ENCODE measurements at places on chromosomes 5 and 9.

GRCh38 chr5:94545870-94546625 lies 72.4 kb downstream of the KIAA0825 start:
- DNase-seq, result no peak

DNA sequence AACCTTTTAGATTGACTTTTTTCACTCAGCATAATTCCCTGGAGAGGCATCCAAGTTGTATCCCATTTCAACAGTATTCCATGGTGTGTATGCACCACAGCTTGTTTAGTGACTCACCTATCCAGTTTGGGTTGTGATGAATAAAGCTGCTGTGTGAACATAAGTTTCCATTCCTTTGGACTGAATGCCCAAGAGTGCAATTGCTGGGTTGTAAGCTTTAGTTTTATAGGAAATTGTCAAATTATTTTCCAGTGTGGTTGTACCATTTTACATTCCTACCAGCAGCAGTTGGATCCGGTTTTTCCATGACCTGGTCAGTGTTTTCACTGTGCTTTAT lies 60.9 kb upstream of the TMED7 start:
- no peak for DNase-seq

DNA sequence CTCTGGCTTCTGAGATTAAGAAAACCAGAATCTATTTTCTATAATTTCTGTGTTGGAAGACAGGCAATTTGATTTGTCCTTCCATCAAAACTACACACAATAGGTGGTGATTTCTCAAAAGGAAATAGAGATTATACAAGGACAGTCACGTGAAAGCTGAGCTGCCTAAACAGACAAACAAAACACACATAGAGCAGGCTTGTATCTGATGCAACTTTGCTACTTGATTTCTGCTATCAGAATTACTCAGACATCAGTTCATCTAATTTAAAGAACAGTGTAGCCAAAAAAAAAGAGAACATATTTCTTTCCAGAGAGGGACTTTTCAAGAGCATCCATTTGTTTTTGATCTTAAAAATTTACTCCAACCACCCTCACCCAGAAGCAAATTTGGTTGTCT lies 2128.3 kb upstream of the C9orf72 start:
- no peak for DNase-seq

DNA sequence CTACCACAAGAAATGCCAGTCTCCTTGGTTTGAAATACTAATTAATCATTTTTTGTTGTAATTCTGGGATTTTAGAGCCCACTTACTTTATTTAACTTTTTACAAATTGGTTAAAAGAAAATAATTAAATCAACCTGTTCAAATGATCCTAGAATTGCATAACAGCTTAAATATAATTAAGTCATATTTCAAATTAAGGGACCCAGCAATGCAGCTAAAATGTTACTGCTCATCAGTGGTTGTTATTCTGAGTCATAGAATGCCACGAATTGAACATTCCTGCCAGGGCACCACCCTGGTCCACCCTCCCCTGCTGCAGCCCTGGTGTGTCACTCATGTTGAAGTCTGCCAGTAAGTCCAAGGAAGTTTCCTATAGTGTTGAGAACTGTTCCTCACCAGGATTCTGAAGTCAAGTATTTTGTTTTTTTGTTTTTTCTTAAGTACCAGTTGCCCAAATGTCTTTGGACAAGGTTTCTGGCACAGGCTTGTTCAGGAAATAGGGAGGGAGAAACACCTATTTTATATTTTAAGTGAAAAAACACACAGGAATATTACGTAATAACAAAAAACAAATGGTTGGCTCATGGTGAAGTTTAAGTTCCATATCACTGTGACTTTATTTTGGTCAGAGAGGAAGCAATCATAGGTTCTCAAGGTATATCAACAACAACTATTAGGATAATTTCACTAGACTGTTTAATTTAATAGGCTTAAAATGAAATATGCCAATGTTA lies 4.3 kb upstream of the ITGA1 start:
- DNase-seq, result no peak

GRCh38 chr5:133147411-133147810 lies 95.6 kb downstream of the HSPA4 start:
- DNase-seq, result no peak

DNA sequence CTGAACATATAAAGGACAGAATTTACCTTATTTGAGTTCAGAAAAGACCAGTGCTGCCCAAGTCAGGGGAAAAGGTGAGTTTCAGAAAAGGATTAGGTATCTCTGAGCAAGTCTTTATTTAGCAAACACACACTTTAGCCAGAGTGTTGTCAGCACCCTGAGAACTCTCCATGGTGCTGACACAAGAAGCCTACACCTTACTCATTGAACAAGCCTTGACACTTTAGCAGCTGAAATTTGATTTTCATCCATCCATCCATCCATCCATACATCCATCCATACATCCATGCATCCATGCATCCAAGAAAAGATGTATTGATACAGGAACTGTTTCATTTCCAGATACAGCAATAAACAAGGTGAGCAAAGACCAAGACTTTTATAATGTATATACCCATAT lies 311.2 kb downstream of the TRIM32 start:
- DNase-seq, result no peak

DNA sequence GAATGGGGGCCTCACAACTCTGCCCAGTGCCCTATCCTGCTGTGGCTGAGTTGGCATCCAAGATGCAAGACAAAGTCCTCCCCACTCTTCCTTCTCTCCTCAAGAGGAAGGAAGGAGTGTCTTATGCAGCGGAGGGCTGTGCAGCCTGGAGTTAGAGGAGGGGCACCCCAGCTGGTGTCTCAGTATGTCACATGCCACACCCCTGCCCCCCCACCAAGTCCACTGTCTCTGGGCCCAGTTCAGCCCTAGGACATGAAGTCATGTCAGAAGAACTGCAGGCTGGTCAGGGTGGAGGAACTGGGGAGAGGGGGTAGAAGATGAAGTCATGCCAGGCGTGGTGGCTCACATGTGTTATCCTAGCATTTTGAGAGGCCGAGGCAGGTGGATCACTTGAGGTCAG lies 28.0 kb upstream of the SLC28A3 start:
- DNase-seq, result no peak

GRCh38 chr9:36280989-36281388 lies 22.7 kb upstream of the GNE start:
- no peak for DNase-seq

GRCh38 chr9:38038307-38039089 lies 30.5 kb downstream of the SHB start:
- DNase-seq, result no peak

DNA sequence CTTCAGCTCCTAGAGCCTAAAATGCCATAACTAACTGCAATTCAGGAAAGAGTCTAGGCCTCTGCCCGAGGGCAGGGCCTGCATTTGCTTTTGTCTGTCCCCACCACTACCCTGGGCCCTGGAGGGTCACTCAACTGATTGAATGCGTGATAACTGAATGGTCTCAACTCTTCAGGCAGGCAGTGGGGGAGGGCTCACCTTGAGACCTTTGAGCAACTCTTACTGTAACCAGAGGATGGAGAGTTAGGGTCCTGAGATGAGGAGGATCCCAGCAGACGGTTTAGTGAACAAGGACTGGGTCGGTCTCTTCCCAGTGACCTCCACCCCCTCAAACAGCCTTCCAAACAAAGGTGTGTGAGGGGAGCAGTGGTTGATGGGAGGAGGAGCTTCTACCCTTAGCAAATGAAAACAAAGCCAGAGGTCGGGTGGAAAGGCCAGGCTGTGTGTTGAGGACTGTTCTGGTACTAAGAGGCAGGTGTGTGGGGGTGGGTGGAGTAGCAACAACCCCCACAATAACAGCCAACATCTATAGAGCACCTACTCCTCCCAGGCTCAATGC lies 59.4 kb downstream of the CXXC5 start:
- DNase-seq, result no peak

GRCh38 chr5:44388321-44389089 lies 715 bp downstream of the FGF10 start:
- no peak for DNase-seq

GRCh38 chr9:4982721-4983482 lies 2.2 kb upstream of the JAK2 start:
- DNase-seq, result no peak

DNA sequence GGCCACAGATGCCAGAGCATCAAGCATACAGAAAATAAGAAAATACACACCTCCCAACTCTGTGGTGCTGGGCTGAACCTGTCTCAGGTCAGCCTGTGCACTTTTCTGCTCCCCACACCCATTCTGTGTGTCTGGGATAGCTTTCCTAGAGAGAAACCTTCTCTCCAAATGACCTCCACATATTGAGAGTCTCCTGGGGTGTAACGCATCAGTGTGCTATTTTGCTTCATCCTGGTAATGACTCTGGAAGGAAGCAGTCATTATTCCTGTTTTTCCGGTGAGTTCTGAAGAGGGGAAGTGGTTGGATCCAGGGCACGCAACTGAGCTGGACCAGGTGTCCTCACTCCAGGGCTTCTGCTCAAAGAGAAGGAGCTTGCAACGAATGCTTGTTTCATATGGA lies 73.2 kb upstream of the SH3PXD2B start:
- no peak for DNase-seq

Data from stimulated activated CD8-positive, alpha-beta memory T cell treated with anti-CD3 and anti-CD28 coated beads, Interleukin-2, amount 100 ng/mL, for 1 hour (primary cell).